ENCODE measurements at places on chromosomes 7 and 10. TPM values are rescaled to one million over a fixed set of nuclear protein-coding genes. Genes with fewer than 3 reads are reported as not detected.

- H3K27ac ChIP-seq: no peak overlapping the region
- DNase-seq: no peak
- H3K27me3 ChIP-seq: peaks cover 29% of the 10 kb centered on the region
- H3K4me3 ChIP-seq: no peak overlapping the region
- H3K4me1 ChIP-seq: no peaks in the 10 kb centered on the region
Measured at GRCh38 chr7:35776686-35777085, 24.2 kb upstream of the SEPTIN7 start.

STAMBPL1 gene
- total RNA-seq: 25.2 TPM

HABP2 gene
- total RNA-seq: 0.13 TPM

OR2A5 gene
- not detected for total RNA-seq

GRCh38 chr7:155306673-155307470 is 9.2 kb downstream of the INSIG1 start:
- no peak for DNase-seq
- no peaks in the 10 kb centered on the region for H3K4me1 ChIP-seq
- no peak overlapping the region for H3K4me3 ChIP-seq
- H3K36me3 ChIP-seq: peaks cover 49% of the 10 kb centered on the region

DNA sequence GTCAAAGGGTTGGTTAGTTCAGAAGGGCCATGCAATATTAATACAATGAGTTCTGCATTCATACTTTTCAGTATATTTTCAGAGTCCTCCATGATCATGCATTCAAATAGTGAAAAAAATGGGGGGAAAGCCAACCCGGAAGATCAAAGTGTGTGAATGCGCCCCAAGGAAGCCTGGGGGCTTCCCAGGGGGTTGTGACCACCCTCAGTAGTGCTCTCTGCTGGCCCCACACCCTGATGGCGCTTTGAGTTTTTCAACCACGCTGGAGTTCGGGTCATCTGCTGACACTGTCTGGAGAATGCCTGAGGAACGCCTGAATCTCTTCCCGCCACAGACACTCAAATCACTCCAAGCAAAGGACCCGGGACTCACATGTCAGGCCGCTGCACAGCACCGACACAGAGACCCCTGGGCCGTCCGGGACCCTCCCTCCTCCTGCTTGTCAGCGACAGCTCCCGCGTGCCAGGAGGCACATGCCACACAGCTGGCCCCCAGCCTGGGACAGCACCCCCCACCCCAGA is 1.0 kb downstream of the TNS3 start:
- DNase-seq: no peak
- H3K27ac ChIP-seq: peak overlapping the region; percentile 100

SLC18A2 gene
- not detected for total RNA-seq
